ENCODE measurements at places on chromosomes 1 and 21.

DNA sequence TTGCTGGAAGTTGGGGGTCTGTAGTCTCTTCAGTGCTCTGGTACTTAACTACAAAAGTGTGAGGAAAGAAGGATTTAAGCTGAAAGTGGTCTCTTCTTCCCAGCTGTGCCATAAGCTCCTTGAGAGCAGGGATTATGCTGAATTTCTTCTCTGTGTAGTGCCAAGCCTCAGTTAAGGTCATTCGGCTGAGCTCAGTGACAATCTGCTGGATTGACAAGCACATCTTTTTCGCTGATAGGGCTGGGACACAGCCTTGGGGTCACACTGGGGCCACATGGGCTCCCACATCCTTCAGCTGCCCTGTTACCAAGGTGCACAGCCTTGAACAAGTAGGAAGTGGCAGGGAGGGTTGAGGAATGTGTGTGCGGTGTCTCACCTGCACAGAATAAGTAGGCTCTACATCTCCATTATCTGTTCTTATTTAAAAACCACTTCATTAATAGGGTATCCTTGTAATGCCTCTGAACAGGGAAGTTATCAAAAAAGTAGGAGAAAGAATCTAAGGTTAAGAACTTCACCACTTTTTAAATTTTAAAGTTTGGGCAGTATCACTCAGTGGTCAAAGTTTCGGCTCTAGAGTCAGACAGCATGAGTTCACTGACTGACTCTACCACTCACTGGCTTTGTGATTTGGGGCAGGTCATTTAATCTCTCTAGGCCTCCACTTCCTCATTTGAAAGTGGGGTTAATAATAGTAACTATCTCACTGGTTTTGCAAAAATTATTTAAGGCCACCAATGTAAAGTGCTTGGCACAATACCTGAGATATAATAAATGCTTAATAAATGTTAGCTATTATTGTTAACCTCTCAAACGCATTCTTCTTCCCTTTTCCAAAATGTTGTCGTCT is 10.3 kb downstream of the ZBTB40 start:
- DNase-seq = no peak

DNA sequence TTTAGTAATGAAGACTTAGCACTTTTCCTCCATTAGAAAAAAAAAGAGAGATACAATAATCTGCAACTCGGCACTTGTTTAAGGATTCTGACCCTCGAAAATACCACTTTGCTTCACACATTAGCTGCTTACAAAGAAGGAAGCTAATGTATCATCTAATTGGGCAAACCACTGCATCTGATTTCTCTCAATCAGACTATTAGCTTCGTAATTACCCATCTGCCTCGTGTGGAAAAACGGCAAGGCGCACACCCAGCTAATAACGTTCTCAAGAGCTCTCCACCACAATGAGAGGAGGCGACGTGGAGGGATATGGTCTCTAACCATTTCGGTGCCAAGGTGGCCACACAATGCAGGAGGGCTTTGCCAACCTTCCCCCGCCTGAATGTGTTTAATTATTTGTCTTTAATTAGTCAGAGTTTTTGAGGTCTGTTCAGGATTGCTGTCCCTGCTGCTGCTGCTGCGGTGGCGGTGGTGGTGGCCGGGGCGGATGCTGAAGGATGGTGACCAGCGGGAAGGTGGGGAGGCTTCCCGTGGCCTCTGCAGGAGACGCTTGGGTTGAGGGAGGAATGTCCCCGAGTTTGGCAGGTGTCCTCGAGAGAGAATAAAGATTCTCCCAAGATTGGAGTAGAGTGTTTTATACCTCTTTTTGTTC is 374.5 kb downstream of the RPS6KC1 start:
- DNase-seq = no peak

GRCh38 chr1:61782771-61783170 is 40.5 kb downstream of the PATJ start:
- no peak for DNase-seq

DNA sequence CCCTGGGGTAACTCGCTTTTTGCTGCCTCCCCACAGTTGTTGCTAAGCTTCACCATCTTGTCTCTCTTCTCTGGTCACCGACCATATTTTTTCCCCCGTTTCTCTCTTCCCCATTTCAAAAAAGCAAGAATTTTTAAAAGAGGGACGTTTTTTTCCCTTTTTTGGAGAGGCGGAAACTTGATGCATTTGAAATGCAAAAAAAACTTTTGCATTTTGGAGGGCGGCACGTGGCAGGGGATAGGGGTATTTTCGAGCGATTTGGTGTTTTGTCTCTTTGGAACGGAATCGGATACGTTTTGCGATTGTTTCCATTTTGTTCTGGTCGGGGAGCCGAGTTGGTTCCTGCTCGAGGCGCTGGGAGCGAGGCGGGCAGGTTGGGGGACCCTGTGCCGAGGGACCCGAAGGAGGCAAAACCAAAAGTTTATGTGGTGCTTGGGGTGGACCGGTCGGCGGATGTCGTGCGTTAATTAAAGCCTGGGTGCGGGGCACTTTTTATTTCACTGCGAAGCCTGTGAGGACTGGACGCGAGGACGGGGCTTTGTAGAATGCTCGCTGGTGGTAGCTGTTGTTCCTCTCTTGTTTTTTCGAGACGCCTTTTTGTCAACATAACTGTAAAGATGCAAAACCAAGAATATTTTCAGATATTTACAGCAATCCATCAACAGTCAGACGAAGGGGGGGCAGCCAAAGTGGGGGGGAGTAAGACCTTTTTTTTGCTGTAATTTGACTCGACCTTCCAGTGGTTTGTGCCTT is 884 bp downstream of the H3-3A start:
- DNase-seq = peak; percentile 35

- no peak for DNase-seq
Observed at GRCh38 chr1:186532466-186532865, 71.6 kb upstream of the PDC start.

- peak; percentile 13 for DNase-seq
Observed at GRCh38 chr1:173097001-173097400, 46.3 kb upstream of the TNFSF18 start.

GRCh38 chr1:223712850-223713474 is 623 bp downstream of the CAPN2 start:
- DNase-seq = no peak

DNA sequence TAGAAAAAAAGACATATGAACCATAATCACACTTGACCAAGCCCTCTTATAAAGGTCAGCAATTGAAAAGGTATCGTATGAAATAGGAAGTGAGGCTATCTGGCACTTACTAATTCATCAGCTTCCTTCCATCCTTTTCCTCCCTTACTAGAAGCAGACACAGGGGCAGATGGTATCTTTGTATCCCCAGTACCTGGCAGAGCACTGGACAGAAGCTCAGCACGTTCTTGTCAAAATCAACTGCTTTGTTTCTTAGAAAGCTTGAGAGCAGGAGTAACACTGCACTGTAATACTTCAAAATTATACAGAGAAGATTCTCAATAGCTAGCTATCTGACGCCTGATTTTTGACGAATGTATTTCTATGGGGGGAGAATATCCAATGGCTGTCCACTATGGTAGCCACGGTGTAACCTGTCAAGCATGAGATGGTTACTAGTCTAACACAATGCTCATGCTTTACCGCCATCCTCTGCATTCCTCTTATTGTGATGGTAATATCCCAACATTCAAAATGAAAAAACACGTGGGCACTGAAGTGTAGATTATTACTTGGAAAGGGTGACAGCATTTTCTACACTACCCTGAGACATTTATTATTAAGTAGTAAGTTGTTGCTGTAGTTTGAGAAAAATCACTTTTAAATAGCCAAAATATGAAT is 175.6 kb downstream of the SIPA1L2 start:
- no peak for DNase-seq

DNA sequence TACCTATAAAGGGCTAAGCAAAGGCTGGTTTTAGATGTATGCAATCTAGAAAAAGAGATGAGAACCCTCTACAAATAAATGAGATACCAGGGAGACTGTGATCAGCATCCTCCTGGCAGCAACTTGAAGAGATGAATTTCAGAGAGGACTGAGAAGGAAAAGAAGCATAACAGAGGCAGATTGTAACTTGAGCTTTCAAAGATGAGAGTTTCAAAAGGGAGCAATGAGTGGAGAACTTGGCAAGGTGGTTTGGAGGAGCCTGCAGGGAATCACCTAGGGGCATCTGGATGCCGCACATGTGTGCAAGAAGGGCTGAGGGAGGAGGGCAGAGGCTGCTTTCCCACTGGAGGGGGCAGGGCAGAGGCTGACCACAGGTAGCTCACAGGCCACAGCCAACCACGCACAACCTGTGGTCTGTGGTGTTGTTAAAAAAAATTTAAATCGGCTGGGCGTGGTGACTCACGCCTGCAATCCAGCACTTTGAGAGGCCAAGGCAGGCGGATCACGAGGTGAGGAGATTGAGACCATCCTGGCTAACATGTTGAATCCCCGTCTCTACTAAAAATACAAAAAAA is 50.2 kb downstream of the PCNX2 start:
- DNase-seq = peak; percentile 35

DNA sequence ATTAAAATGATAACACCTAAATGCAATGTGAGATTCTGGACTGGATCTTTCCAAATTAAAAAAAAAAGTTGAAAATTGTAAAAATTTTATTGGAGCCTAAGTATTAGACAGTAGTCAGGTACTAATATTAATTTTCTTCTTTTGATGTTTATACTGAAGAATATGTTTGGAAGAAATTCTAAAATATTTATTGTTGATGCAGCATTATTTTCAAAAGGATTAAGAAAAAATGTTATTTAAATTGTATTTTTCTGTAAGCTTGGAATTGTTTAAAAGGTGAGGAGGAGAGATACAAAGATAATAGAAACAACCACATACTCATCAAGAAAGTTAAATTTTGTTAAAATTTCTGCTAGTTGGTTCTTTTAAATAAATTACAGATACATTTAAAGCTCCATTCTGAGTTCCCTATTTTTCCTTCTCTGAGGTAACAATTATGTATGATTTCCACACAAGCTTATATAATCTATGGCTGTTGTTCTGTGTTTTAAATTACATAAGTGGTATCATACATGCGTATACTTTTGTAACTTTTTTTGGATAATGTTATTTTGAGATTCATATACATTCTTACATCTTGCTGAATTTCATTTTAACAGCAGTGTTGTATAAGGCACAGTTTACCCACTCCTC is 180.3 kb upstream of the RGS18 start:
- no peak for DNase-seq
